Activated T-cell treated with anti-CD3 and anti-CD28 coated beads for 24 hours (primary cell): ENCODE measurements at places on chromosomes 4 and X.
A peak's percentile ranks its signal among the peaks of the same experiment; 100 is the strongest.

DNA sequence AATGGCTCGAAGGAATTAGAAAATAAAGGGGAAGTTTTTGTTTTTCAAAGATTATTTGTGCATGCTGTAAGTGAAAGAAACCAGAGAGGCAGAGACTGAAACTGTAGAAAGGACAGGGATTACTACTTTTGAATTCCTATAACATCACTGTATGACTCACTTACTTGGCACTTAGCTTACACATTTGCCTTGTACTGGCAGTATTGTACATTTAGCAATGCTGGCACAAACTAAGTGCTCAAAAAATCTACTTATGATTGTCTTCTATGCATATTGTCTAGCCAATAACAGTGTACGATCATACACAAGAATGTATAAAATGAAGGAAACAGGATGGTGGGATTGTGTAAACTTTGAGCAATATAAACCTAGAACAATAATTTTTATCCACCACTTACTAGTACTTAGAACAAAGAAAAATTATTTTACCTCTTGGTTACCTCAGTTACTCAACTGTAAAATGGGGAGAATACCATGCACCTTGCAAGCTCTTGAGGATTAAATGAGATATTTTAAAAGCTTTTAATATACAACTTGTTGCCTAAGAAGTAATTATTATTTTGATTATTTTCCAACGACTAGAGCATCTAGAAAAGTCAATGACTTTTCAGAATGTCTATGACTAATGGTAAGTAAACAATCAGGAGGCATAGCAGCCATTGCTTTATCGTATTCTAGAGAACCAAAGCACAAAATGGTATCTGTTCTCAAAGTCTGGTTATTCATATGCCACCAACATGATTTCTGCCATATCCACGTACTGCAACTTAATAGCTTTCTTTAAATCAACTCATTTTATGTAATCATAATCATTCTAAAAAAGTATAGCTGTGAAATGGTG is 4.7 kb downstream of the FAM120C start:
- no peak for DNase-seq

DNA sequence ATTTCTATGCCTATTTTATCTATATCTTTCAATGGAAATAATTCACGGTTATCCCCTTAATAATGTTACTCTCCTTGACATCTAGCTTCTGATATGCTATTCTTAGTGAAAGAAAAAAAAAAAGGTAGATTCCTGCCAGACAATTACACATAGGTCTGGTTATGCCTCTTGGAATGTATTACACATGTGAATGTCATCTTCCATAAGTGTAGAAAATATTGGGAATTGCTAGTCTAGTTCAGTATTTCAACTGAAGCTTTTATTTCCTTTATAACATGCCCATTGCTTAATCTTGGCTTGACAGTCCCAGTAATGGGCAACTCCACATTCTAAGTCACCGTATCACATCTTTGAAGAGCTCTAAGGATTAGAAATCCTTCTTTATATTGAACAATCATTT is 25.4 kb upstream of the PPP1R2C start:
- DNase-seq, result no peak

DNA sequence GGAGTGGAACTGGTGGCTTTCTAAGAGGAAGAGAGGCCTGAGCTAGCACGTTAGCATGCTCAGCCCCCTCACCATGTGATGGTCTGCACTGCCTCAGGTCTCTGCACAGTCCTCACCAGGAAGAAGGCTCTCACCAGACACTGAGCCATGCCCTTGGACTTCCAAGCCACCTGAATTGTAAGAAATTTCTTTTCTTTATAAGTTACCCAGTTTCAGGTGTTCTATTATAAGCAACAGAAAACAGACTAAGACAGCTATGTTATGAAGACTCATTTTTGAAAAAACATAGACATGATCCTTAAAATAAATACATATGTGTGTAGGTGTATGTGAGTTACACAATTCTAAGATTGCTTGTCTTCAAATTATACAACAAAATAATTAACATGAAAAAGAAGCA is 74.7 kb downstream of the CEP44 start:
- no peak for DNase-seq

GRCh38 chr4:82691431-82691830 is 107.2 kb downstream of the SCD5 start:
- no peak for DNase-seq

GRCh38 chr4:39565878-39566600 is 38.8 kb upstream of the UGDH start:
- no peak for DNase-seq

DNA sequence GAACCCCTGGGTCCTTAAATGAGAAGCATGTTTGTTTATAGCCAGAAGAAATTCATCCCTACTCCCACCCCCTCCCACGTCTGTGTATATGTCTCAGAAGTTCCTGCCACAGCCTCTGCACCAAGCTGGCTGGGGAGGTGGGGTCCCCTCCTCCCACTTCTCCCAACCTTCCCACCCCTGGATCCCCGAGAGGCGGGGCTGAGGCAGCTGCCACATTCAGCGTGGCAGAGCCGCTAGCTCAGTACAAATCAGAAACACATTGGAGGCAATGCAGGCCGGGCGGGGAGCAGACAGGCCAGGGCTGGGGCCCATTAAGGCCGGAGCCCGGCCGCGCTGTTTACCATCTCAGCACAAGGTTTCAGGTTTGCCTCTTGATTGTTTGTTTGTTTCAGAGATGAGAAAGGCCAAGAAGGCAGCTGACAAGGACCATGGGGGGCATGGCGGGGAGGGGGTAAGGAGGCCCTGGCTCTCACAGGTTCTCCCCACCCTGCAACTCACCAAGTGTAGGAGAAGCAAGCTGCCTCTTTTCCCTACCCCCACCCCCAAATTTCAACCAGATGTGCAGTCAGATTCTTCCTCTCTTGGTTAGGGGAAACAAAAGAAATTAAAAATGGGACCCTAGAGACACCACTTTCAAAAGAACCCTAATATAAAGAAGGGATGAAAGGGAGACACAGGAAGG is 22.3 kb downstream of the PJA1 start:
- no peak for DNase-seq

DNA sequence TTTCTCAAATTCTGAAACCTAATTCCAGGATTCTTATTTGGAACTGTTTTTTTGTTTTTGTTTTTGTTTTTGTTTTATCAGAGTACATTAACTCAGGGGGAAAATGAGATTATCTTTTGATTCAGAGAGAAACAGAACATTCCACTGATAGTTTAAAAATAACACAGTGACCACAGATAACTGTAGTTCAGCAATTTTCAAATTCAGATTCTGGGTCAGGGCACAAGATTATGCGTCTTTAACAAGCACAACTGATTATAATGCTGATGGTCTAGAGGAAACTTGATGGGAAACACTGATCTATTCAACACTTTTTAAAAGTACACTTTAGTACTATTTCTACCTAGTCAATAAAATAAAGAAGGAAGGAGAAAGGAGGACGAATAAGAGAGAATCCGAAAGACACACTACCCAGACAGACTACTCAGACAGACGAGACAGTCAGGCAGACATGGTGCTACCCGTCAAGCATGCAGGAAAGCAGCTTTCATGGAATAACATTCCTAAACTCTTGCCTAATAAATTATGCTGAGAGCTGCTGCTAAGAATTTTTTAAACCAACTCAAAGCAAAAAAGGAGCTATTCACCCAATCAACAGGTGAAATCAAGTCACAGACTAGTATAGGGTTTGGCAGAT is 59.0 kb downstream of the APBB2 start:
- no peak for DNase-seq

- DNase-seq, result no peak
Observed at GRCh38 chrX:110944751-110945675, 149.4 kb upstream of the CHRDL1 start.

- DNase-seq, result peak; percentile 70
Observed at GRCh38 chr4:6974138-6974848, 64.7 kb downstream of the TBC1D14 start.

DNA sequence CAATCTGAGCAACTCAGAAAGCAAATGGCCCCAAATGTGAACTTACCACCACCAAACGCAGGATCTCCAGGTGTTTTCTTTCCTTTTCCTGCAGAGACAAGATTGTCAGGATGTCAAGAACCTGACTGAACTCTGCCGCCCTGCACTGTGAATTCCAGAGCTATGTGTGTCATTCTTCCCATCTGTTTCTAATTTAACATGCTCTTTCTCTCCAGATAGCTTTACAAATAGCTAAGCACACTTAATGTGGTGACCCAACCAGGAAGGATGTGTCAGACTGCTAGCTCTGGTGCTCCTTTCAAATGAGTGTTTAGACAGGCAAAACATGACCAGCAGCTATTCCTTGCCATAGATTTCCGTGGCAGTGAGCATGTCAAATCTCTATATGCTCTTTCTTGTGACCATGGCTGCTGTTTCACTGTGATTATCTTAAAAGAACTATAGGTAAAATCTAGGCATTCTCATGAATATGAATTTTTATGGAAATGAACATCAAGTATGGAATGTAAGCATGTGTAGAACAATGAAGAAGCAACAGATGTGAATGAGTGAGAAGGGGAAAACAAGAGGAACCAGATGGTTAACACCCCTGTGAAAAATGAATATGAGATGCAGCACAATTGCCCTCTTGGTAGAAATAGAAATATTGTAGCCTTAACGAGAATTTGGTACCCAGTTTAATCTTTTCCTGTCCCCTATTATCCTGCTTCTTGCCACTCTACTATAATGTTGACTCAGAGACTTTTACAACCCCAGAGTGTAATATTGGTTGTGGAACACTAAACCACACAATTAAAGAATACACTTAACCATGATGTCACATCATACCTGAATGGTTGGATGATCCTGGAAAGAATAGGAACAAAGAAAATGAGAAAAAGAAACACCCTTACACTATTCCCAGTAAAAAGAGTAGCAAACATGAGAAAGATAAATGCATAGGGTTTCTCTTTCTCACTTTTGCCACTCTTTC is 247.8 kb upstream of the DKK2 start:
- no peak for DNase-seq

DNA sequence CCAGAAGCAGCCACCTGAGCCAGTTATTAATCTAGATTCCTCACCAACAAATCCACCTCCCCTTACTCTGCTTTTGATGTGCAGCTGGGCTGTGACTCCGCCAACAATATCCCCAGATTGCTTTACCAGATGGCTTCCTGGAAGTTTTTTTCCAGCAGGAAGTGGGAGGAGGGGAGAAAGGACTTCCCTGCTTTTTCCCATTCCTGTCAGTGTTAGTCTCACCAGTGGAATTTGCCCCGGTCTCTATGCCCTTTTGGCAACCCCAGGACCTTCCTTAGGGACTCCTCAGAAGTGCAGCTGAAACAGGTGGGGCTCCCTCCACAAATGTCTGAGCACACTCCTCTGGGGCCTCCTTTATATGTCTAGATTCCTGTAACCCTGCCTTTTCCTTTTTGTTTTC is 465.2 kb upstream of the IGFBP7 start:
- no peak for DNase-seq

DNA sequence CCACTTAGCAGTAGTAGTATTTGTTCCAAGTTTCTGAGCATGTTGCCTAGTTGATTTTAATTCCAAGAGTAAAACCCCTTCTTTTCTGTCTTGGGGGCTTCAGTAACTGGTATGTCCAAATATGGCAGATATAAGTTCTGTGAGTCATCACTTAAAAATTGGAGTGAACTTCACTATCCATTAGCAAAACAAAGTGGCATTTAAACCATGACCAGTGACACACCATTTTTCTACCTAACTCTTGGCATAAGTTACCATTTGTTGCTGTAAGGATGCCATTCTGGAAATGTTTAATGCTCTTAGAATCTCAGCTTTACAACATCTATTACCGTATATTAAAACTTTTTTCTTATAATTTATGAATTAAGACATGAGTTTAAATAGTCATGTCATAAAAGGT is 102.0 kb downstream of the CBR4 start:
- no peak for DNase-seq
